Stimulated activated CD4-positive, alpha-beta T cell treated with anti-CD3 and anti-CD28 coated beads, Interleukin-12 subunit alpha, Interleukin-12 subunit beta, amount 100 ng/mL, for 48 hours (primary cell): ENCODE measurements at places on chromosomes 6 and 20.
A peak's percentile ranks its signal among the peaks of the same experiment; 100 is the strongest.

GRCh38 chr6:74577619-74578018 lies 628.2 kb downstream of the COL12A1 start:
- no peak for DNase-seq

GRCh38 chr6:147704691-147705090 lies 196.2 kb downstream of the SAMD5 start:
- DNase-seq = no peak

- DNase-seq = no peak
Observed at GRCh38 chr6:14511061-14511586, 393.6 kb downstream of the CD83 start.

GRCh38 chr6:113205553-113205952 lies 651.6 kb upstream of the MARCKS start:
- DNase-seq = no peak

GRCh38 chr20:22686097-22686496 lies 101.7 kb upstream of the FOXA2 start:
- DNase-seq = no peak

- no peak for DNase-seq
Observed at GRCh38 chr20:17502105-17502504, 29.1 kb downstream of the BFSP1 start.

DNA sequence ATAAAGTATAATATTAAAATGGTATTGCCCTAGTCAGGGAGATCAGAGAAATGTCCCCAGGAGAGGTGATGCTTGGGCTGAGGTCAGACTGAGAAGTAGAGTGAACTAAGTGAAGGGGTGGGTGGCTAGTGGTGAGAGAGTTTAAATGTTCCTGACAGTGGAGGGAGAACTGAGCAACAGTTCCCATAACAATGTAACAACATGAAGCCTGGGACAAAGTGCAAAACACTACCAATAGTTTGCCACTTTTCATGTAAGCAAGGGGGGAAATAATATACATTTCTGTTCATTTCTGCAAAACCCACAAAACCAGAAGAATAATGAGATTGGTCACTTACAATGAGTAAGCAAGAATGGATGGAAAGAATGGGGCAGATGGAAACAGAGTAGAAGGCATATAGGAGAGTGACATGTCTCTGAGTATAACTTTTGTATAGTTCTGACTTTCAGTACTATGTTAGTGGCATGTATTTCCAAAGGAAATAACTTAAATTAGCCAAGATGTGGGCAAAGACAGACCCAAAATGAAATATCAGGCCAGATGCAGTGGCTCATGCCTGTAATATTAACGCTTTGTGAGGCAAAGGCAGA lies 13.3 kb upstream of the FAXC start:
- DNase-seq = no peak

DNA sequence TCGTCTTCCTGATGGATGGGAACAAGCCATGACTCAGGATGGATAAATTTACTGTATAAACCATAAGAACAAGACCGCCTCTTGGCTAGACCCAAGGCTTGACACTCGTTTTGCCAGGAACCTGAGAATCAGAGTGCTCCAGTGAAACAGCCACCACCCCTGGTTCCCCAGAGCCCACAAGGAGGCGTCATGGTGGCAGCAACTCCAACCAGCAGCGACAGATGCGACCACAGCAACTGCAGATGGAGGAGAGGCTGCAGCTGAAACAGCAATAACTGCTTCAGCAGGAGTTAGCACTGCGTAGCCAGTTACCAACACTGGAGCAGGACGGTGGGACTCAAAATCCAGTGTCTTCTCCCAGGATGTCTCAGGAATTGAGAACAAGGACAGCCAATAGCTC lies 100.9 kb upstream of the SAMD5 start:
- DNase-seq = no peak

- DNase-seq = no peak
Observed at GRCh38 chr6:147164761-147165160, 39.5 kb upstream of the STXBP5 start.

DNA sequence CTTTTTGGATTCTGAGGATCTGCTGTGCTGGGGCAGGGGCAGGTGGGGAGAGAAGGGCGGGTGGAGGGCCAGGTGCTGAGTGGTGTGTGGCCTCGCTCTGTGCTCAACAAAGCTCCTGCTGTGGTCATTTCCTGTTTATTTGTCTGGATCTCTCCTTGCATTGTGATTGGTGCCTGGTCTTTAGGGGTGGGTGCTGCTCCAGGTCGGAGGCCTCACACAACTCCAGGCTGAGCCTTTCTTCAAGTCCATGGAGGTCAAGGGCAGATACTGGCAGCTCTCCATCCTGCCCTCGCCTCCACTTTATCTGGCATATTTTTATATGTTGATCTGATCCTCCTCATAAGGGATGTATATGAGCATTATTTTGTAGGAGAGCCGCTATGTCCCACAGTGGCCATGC lies 36.2 kb downstream of the HLA-F start:
- no peak for DNase-seq

GRCh38 chr6:79824202-79824601 lies 123.2 kb downstream of the ELOVL4 start:
- DNase-seq = no peak

DNA sequence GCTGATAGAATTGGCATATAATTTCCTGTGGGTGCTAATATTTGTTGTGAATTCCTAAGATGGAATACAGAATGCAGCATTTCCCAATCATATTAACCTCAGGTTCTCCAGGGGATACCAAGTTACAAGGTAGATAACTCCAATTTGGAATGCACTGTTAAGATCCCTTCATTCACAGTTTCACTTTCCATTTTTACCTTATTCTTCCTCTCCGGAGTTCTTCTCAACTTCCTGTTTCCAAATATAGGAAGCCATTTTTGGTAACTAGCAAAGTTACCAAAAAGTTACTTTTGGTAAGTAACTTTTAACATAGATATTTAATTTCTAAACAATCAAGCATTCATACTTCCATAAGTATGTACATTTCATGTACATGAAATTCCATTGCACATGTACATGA lies 63.5 kb upstream of the PHACTR2 start:
- no peak for DNase-seq

GRCh38 chr6:88725111-88725975 lies 238.1 kb downstream of the RNGTT start:
- DNase-seq = no peak

DNA sequence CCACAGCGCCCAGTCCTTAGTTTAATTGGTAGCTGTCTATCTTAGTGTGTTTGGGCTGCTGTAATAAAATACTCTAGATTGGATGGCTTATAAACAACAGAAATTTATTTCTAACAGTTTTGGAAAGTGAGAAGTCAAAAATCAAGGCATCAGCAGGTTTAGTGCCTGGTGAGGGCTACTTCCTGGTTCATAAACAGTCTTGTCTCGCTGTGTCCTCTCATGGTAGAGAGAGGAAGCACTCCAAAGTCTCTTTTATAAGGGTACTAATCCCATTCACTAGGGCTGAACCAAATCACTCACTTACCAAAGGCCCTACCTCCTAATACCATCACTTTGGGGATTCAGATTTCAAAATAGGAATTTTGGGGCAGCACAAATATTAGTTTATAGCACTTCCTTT lies 336.9 kb upstream of the RSPO3 start:
- no peak for DNase-seq

DNA sequence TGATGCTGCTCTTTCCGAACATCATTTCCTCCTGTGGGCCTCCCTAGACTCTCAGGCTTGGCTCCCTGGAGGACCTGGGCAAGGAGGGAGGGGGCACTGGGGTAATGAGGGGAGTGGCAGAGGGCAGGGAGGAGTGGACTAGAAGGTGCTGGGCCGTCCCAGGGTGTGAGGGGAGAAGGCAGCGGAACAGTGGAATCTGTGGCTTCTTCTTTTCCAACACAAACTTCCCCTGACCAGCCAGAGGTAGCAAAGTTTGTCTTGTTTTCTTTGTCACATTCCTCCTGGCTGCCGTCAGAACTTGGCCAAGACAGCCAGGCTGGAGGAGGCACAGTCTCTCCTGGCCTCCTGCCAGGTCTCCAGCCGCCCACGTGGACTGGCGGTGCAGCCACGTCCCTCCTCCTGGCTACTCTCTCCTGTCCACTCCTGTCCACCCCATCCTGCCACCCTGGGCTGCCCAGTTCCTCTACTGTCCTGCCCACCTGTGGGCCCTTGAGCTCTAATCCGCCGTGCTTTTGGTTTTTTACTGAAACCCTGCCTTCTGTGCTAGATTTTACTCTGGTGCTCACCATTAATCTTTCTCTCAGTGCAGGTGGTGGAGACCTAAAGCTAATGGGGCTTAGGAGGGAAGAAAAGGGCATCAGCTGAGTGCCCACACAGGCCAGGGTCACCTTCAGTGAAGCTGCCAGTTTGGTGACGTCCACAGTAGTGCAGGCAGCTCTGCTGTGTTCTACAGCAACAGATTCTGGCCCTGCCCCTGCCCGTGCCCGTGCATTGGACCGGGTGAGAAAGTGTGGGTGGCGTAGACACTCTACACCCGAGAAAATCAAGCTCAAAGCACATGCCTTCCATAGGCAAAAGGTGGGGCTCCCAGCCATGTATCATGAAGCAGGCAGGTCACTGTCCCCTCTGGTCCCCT lies 2.8 kb upstream of the CDSN start:
- DNase-seq = no peak

DNA sequence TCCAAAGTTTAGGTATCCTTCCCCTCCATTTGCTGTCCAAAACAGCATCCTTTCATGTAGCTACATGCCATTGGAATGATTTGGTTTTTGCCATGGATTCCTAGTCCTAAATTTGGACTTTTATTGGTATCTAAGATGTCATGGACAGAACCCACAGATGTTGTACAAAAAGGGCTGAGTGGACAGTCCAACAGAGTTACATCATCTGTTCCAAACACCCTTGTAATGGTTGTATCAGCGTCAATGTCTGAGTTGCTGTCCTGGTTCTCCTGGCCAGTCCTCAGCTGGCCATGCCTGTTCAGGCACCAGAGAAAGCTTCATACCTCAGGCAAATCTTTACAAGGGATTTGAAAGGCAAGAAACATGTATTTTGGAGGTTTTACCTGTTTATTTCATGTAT lies 191.3 kb downstream of the ESR1 start:
- DNase-seq = no peak

DNA sequence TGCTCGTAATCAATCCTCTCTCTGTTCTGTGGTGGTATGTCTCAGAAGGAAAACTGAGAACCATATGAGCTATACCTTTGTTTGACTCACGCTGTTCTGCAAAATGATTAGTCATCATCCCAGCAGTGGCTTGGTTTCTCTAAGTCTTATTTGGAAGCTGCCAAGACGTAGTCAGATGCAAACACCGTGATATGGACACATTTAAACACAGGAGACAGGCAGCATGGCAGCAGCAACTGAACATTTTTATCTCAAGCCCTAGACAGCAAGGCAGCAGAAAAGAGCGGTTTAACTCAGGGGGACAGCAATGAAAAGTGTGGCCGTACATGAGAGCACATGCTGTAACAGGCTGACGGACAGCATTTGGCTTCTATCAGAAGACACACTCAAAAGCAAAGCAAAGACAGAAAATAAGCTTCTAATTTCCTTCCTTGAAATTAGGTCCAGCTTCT lies 1295.1 kb downstream of the EPHA7 start:
- no peak for DNase-seq

- DNase-seq = no peak
Observed at GRCh38 chr6:97947841-97948240, 664.8 kb upstream of the MMS22L start.

DNA sequence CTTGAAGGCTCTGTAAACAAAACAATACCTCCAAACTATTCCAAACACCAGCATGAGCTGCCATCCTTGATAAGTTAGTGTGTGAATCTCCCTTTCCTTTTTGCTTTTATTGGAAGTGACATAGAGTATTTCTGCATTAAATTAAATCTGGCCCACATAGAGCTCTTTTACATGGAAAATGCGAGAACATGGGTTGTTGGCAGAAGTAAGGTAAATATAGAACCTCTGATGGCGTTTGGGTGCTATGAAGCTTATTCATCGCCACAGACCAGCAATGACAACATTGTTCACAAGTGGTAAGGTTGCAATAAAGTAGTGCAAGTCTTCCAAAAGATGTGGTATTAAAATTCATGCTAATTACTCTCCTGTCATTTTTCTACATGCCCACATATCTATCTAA lies 445.8 kb upstream of the JAG1 start:
- DNase-seq = no peak

DNA sequence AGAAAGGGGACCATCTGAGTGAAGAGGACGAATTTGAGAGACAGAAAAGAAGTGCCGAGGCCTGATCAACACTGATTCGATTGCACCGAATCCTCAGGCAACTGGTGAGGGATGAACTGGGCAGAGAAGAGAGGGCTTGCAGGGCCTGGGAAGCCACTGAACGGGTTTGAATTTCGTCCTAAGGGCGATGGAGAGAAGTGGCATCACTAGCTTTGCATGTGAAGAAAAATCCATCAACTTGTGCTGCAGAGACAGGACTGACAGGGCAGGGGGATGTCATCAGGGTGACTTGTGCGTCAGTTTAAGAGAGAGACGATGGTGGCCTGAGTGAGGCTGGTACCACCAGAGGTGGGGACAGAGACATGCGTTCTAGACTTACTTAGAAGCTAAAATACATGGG lies 73.7 kb upstream of the SLC22A23 start:
- no peak for DNase-seq

- DNase-seq = peak; percentile 20
Observed at GRCh38 chr6:56851541-56852259, 103.2 kb upstream of the BEND6 start.

GRCh38 chr6:147156799-147157382 lies 47.3 kb upstream of the STXBP5 start:
- DNase-seq = no peak

- DNase-seq = peak; percentile 45
Observed at GRCh38 chr20:58839474-58839874, 11.2 kb downstream of the GNAS-AS1 start.

DNA sequence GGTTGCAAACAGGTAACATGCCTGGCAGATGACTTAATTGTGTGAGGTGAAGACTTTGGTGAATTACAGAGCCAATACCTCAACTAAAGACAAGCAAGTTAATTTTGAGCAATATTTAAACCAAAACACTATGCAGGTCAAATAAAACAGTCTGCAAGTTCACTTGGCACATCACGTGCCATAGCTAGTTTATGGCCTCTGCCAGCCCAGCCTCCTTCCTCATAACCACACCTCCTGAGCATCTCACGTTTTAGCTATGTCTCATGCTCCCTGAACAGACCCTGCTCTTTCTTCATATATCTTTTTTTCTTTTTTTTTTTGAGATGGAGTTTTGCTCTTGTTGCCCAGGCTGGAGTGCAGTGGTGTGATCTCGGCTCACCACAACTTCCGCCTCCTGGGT lies 4.5 kb upstream of the CNBD2 start:
- DNase-seq = no peak

- DNase-seq = no peak
Observed at GRCh38 chr20:52676283-52676995, 295.7 kb upstream of the TSHZ2 start.

DNA sequence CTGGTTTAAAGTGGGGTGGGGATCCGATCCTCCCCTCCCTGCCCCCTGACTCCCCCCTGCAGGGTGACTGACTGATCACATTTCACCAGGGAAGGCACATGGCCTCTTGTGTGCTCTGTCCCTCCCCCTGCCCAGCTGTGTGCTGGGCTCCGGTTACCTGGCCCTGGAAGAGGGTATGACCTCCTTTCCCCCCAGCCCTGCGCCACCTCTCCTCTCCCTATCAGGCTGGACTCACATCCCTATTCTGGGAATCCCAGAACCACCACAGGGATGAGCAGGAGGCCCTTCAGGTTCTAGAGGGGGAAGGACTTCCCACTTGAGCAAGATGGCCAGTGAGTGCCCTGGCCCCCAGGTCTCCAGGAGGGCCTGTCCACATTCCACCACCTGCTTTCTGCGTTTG lies 2.1 kb upstream of the IP6K3 start:
- no peak for DNase-seq

- no peak for DNase-seq
Observed at GRCh38 chr6:70163795-70164194, 139.1 kb downstream of the COL9A1 start.
